ENCODE measurements at places on chromosomes 3 and 15.
A peak's percentile ranks its signal among the peaks of the same experiment; 100 is the strongest.

GRCh38 chr15:69290346-69291164 is 8.2 kb upstream of the PAQR5 start:
- no peak for DNase-seq

GRCh38 chr15:75210811-75211230 is 9.1 kb downstream of the C15orf39 start:
- no peak for DNase-seq

DNA sequence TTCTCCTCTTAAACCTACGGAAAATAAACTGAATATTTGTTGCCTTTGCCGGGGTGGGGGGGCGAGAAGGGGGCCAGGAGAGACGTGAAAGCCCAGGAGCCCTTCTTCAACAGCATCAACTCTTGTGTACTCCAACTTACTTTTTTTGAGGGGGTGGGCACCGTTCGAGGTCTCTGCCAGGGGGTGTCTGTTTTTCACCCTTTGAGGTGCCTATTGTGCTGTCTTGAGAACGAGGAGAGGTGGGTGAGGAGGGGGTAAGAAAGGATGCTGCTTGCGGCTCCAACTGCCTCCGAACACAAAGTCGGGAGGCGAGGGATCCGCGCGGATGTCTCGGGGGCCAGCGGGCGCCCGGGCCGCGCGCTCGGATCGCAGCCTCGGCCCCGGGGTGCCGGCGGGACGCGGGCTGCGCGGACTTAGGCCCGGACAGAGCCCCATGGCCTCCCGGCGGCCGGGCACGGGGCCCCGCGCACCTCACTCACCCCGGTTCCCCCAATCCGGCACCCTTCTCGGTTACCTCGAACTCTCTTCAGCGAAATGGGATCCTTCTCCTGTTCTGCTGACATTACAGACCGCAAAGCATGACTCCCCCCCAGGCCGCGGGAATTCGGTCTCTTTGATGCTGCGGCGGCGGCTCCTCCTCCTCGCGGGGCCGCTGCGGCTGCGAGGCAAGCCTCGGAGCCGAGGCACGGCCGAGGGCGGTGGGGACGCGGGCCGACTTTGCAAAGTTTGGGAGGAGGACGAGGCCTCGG is 650 bp downstream of the PYGO1 start:
- no peak for DNase-seq

GRCh38 chr3:62169906-62170660 is 203.3 kb downstream of the FEZF2 start:
- DNase-seq: peak; percentile 70

DNA sequence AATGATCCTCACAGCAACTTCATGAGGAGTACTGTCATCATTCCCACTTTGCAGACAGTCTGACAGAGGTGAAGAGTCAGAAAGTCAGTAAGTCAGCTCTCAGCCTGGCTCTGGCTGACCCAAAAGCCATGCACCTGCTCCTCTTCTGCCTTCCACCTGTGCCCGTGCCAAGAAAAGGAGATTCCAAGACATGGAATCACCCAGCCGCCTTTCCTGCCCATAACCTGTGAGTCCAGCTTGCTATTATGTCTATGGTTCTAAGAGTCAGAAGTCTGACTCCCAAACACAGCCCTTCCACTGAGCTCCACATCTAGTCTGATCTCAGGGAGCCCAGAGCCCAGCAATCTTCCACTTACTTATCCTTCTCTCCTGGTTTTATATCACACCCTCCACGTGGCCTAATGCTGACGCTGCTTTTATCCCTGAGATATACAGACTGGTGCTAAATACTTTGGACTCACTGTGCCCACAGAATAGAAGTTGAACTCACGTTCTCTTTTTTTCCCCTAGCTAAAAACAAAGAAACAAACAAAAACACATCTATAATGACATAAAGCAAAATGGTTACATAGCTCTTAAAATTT is 66.0 kb downstream of the PLD1 start:
- no peak for DNase-seq

- DNase-seq: no peak
Observed at GRCh38 chr15:98455904-98456303, 192.4 kb upstream of the IGF1R start.

DNA sequence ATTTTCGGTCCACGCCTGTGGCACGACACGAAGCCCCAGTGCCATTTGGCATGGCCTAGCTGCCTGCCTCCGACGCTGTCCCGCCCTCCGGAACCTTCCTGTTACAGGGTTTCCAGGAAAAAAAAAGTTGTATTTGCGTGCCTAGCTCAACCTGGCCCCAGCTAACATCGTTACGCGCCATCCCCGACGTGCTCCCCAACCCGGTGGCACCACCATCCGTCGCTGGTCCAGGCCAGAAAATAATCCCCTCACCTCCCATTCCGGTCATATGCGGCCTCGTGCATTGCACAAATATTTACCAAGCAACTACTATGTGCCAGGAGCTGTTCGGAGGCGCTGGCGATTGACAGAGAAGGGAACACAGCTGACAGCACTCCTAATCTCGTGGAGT is 1.4 kb upstream of the CYP1A1 start:
- no peak for DNase-seq

- peak; percentile 86 for DNase-seq
Observed at GRCh38 chr3:157436583-157437291, at the start of gene PTX3. PTX3 (plus strand) TSS chr3:157436850; CDS start chr3:157436934, 84 bp downstream.

DNA sequence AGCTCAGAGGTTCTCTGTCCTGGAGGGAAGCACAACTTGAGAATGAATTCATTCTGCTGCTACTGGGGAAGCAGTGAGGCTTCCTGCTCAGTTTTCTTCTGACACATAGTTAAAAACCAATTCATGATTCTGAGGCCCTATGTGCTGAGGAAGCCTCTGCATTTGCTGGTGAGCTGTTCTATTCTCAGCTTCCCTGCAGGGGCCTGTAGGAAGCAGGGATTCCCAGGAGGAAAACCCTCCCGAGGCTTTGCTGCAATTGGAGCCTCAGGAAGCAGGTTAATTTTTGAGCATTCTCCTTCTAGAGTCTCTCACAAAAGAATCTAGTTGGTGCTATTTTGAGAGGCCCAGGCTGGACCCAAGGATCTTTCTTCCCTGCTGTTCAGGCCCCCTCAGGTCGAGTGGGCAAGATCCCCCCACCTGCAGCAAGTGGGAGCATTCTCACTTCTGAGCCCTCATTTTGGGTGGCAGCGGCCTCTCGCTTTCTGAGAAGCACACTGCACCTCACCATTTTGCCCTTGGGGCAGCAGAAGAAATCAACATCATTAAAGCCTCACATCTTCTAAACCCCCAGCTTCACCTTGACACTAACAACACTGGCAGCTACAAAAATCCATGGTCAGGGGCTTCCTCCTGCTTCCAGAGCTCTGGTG is 197.5 kb upstream of the TSC22D2 start:
- no peak for DNase-seq

Measured in Kasumi-1 (cell line).